Kidney capillary endothelial cell (primary cell): ENCODE measurements at places on chromosomes 4 and X.

DNA sequence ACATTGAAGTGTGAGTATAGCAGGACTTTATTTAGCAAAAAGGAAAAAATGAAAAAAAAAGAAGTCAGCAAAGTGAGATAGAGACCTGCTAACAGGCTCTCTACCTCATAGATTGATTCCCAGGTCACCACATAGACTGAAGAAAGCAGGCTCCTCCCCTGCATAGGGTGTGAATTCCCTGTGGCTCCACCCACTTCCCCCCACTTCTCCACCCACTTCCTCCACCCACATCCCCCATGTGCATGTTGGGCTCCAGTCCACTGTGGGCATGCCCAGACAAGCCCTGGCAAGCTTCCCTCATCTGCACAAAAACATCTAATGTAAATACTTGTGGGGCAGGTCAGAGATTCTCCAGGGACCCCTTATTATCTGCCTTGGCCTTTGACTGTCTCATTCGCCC, 97.8 kb downstream of the TMEM47 start:
- DNase-seq: peak; percentile 26

GRCh38 chrX:17485391-17485790, 110.4 kb downstream of the NHS start:
- DNase-seq: no peak

DNA sequence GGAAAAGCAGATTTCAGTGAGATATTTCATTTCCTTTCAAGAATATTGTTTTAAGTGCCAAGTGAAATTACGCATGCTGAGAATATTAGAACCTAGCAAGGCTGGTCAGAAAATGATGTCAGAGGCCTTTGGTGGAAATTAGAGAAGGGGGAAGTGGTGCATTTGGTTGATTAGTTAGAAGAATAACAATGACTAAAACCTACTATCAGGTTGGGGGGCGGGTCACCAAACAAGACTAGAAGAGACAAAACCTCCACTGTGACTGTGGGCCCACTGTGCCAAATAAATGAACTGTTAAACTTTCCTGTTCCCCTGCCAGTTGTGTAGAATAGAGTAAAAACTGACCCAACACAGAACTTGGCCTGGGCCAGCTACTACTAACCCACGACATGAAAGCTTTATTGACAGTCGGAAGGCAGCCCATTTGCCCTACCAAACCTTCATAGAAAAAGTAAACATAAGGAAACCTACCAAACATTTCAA, 2.9 kb downstream of the RAPGEF2 start:
- peak; percentile 30 for DNase-seq

- DNase-seq: no peak
These were observed 663.2 kb upstream of the INTU start for GRCh38 chr4:126969360-126970235.

- DNase-seq: no peak
These were observed 108.2 kb upstream of the PACRGL start for GRCh38 chr4:20592013-20592412.

DNA sequence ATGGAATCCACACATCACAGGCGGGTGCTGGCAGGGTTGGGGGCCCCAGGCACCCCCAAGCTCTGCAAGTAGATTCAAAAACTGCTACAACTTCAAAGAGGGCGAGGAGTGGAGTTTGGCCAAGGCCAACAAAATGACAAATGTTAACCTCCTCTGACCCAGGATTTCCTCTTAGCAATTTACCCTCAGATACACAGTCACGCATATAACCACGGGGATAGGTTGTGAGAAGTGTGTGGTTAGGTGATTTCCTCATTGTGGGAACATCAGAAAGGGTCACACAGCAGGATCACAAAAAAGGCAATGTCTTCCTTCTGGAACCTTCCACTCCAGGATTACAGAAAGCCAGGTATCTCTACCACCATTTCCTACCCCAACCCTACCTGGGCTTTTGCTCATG, 62.4 kb downstream of the C4orf50 start:
- DNase-seq: peak; percentile 72

GRCh38 chrX:75061701-75062100, 94.4 kb downstream of the ABCB7 start:
- no peak for DNase-seq

GRCh38 chrX:51569561-51569960, 49.2 kb downstream of the CENPVL3 start:
- DNase-seq: no peak

DNA sequence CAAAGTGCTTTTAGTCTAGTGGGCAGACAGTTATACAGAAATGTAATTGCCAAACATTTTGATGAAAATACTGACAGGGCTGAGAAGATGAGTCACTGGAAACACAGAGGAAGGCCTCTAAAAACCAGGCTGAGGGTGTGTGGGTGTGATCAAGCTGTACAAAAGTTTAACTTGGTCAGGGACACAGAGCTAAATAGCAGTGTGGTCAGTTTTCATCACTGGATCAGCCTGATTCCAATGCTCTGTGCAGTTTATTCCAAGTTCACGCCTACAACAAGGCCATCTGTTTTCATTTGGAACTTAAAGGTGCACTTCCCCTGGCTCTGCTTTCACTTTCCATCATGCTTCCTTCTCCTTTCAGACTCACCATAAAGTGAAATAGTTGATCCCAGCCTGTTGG, 10.6 kb downstream of the CENPVL3 start:
- no peak for DNase-seq

GRCh38 chr4:112765317-112765974, 128.5 kb downstream of the LARP7 start:
- peak; percentile 36 for DNase-seq

DNA sequence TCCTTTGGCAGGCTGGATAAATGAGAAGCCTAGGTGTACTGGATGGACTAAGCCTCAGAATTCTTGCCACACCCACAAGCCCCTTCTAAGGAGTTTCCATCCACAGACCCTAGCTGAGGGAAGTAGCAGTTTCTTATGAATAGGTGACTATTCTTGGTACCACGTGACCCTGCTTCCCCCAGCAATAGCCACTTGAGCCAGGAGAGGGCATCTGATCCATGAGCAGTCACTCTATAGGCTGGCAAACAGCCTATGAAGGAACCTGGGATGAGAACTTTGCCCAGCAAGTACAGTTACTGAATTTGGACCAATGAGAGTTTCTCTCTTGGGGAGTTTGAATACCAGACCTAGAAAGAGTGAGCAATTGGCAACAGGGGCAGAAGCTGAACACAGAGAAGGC, 84.0 kb downstream of the RTL9 start:
- no peak for DNase-seq

GRCh38 chr4:129378364-129378763, 282.4 kb downstream of the C4orf33 start:
- DNase-seq: no peak

GRCh38 chrX:121337816-121338215, 290.4 kb downstream of the GLUD2 start:
- DNase-seq: no peak

DNA sequence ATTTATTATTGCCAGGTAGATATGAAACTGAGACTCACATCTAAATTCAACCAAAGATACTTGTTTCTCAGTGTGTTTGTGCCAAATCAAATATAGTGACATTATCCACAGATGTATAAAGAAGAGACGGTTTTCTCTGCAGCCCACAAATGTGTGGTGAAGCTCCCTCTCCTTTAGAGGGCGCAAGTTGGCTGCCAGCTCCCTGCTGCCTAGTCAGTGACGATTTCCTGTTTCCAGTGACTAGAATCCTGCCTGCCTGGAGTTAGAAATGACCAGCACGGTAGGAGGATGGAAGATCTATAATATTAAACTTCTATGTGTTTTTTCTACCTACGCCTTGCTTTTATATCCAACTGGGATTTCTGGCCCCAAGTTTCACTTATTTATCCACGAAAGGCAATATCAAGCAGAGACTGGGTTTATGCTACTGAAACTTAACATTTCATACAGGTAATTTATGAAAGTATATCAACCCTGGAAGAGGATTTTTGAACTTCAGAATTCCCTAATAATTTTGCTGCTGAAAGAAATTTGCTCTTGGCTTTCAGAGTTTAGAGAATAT, 1793.7 kb upstream of the TENM3 start:
- peak; percentile 63 for DNase-seq

GRCh38 chr4:2750719-2751605, 5.2 kb downstream of the TNIP2 start:
- no peak for DNase-seq

DNA sequence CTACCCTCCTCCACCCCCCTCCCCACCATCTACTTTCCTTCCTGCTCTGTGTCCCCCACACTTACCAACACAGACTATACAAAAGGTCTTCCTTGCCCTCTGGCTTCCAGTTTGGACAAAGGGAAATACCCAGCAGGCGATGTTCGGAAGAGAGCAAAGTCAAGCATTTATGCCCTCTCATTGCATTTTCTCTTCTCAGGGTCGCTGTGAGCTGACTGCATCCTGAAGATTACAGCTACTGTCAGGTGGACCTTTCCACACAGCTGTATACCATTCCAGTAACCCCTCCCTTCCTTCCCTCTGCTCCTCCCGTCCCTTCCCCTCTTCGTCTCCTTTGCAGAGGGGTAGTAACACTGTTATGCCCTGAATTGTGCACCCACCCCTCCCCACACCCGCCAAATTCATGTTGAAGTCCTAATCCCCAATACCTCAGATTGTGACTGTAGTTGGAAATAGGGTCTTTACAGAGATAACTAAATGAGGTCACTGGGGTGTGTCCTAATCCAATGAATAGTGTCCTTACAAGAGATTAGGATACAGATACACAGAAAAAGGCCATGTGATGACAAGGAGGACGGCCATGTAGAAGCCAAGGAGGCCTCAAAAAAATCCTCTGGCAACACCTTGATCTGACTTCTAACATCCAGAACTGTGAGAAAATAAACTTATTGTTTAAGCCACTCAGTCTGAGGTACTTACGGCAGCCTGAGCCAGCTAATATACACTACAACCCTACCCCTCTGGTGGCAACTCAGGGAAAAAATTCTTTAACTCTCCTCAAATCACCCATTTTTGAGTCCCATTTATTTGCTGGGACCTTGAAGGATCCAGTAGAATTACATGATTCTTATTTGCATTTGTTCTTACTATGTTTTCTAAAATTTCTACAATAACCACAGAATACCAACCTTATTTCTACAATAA, 11.7 kb downstream of the MORF4L2 start:
- DNase-seq: no peak

GRCh38 chrX:65582450-65583082, 48.0 kb upstream of the LAS1L start:
- no peak for DNase-seq

DNA sequence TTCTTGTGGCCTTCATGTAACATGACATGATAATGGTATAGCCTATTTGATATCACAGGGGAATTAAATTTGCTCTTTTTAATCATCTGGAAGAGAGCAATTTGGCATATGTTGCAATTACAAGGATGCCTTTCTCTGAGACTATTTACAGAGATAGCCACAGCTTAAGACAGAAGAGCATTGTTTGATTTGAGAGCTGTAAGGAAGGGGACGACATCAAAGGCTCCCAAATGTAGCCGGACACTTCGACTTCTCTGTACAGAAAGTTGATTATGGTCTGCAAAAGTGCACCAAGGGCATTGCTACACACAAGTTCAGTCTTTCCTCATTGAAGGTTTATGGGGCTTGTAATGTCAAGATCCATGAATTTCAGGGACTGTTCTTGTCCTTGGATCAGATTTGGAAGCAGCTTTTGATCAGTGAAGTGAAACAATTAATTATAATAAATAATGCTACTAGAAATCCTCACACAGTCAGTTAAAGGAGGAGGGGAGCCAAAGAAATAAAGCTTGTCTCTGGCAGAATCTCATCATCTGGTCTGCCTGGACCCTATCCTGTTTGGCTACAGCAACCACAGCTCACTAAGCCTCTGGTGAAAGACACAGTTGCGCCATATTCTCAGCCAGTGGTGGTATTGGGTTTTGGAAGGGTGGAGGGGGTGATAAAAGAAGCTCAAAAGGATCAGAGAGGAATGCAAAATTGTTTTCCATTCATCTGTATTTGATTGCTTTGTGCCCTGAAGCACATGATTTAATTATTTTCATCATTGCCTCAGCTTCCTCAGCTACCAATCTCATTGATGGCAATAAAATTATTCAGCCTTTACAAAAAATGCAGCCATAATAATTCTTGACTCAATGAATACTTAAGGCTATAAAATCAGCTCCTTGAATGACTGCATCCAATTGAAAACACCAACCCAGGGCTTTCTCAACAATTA, 654.3 kb upstream of the LCORL start:
- DNase-seq: no peak

GRCh38 chr4:99321241-99322191, at the start of gene ADH1B:
TSS of gene ADH1B (minus strand) at chr4:99321401. CDS start at chr4:99321331, 70 bp downstream.
- DNase-seq: no peak

DNA sequence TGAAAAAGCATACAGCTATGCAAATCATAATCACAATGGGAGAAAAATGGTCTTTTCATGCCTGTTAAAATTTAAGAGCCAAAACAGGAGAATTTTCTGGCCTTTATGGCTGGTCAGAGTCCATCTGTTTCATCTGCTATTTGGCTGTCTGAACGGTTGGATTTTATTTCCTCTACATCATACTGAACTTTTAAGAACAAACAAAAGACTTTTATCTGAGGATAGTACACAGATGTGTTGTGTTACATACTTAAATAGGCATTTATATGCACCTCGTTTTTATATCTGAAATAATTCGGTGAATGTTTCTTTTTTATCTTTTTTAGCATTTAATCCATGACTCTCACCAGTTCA, 18.0 kb upstream of the WWC2 start:
- no peak for DNase-seq

GRCh38 chr4:173478201-173478912, 51.7 kb downstream of the HAND2 start:
- no peak for DNase-seq

GRCh38 chr4:38145033-38145678, 185.0 kb downstream of the PTTG2 start:
- DNase-seq: no peak

DNA sequence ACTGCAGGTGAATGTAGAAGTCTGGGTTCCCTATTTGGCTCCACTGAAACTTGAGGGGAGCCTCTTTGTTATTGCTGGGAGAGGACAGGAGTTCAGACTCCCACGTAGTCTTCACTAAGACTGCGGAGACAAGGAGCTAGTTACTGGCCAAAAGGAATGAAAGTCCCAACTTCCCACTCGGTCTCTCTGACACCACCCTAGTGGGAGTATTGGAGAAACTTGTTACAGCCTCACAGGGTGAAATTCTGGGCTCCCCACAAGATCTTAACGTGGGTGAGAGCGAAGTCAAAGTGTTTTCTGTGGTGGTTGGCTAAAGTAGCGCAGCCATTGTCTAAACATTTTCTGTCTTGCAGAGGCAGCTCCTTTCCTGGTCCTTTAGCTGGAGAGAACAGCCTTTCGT, 13.5 kb downstream of the MYOZ2 start:
- DNase-seq: no peak

DNA sequence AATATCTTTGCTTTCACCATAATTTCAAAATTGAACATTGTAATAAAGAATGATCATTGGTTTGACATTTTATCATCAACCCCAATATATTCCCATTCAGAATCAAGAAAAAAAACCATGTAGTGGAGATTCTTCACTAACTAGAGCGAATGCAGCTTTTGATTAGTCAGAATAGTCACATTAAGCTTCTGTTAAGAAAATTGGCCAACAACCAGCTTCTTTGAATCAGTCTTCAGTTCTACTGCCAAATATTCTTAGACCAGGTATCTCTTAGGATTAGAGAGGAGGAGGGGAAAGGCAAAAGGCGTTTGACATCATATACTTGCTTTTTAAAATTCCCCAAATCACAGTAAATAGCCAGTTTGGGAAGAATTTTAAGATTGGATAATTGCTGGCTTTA, 22.2 kb upstream of the TBC1D8B start:
- no peak for DNase-seq
